GM23338 (cell line): ENCODE measurements at places on chromosomes 5 and 9. TPM values are rescaled to one million over a fixed set of nuclear protein-coding genes. Genes with fewer than 3 reads are reported as not detected.

The RMI1 gene
- 34.2 and 36.1 TPM in 2 replicates for total RNA-seq

The BTNL3 gene
- total RNA-seq = not detected in 2 replicates

- no peak for DNase-seq
Observed at GRCh38 chr9:137298401-137299202, 3.5 kb downstream of the NRARP start.

GRCh38 chr9:78033870-78034269 lies 2.3 kb upstream of the GNAQ start:
- no peak for DNase-seq

DNA sequence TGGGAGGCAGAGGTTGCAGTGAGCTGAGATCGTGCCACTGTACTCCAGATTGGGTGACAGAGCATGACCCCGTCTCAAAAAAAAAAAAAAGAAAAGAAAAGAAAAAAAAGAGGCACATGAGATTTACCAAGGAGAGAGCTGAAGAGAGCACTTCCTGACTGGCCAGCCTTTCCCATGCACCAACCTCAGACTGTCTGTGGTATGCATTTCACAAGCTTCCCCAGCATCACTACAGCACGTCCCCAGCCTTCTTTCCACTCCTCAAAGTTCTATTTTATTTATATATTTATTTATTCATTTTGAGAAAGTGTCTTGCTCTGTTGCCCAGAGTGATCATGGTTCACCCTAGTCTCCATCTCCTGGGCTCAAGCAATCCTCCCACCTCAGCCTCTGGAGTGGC lies 13.6 kb upstream of the FUBP3 start:
- no peak for DNase-seq

- no peak for DNase-seq
Observed at GRCh38 chr9:96524764-96525163, 74.8 kb downstream of the HABP4 start.

DNA sequence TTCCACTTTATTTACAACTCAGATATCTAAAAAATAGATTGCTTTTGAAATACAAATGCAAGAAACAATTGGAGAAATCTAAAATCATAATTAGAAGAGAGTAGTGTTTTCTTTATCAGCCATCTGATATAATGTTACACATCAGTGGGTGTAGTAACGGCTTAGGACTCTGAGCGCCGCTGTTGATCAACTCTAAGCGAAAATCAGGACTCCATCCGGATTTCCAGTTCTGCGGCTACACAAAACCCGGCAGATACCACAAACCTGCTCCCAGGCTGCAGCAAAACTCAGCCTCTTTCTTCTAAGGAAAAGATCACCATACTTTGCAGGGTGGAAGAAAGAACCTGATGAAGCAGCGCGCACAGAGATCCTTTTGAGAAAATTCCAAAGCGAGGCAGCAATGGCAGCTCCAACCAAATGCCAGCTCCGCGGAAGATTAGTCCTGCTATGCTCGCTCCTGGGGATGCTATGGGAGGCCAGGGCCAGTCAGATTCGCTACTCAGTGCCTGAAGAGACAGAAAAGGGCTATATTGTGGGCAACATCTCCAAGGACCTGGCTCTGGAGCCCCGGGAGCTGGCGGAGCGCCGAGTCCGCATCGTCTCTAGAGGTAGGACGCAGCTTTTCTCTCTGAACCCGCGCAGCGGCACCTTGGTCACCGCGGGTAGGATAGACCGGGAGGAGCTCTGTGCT lies at the start of gene PCDHGA9:
Gene PCDHGA9, plus strand, starts transcription at position 226 of the 691 bp plus-strand sequence. Its CDS starts 175 bp downstream, at position 401.
- peak; percentile 60 for DNase-seq

The FBXL17 gene
- total RNA-seq = 2.1 and 2.7 TPM in 2 replicates

- no peak for DNase-seq
Observed at GRCh38 chr5:53936481-53937352, 373.7 kb downstream of the ARL15 start.

- DNase-seq = no peak
Observed at GRCh38 chr5:68848091-68848490, 245.7 kb upstream of the SLC30A5 start.

GRCh38 chr5:69512740-69513260 lies 20.2 kb downstream of the OCLN start:
- no peak for DNase-seq

- DNase-seq = no peak
Observed at GRCh38 chr5:35478856-35479682, 138.6 kb upstream of the SPEF2 start.

DNA sequence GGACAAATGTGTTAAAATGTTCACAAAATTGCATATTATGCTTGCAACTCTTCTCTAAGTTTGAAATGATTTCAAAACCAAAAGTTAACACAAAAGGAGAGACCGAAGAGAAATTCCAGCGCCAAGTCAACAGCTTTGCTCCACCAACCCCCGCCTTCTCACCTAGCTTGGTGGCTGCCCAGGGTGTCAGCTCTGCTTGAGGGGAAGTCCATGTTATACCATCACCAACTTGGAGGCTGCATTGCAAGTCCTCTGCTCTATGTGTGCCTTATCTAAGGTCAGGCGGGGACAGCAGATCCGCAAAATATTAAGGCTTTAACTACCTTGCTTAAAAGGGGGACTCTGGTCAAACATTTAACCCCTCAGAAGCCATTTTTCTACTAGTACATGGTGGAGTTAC lies 14.6 kb downstream of the CCNJL start:
- DNase-seq = no peak

GRCh38 chr9:89051421-89052025 lies 60.3 kb downstream of the S1PR3 start:
- DNase-seq = peak; percentile 13

DNA sequence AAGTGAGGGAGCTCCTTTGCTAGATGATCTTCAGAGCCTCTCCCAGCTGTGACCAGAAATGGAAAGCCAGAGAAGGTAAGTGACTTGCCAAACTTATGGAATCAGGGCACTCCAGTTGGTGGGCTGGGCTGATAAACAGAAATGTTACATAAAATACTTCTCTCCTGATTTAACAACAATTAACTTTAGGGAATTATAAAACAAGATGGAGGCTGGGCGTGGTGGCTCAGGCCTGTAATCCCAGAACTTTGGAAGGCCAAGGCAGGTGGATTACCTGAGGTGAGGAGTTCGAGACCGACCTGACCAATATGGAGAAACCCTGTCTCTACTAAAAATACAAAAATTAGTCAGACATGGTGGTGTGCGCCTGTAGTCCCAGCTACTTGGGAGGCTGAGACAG lies 899 bp upstream of the MED10 start:
- DNase-seq = no peak

GRCh38 chr9:108953983-108954574 lies 19.9 kb downstream of the ABITRAM start:
- DNase-seq = peak; percentile 58

The ZNF367 gene
- 11.5 and 12.3 TPM in 2 replicates for total RNA-seq

DNA sequence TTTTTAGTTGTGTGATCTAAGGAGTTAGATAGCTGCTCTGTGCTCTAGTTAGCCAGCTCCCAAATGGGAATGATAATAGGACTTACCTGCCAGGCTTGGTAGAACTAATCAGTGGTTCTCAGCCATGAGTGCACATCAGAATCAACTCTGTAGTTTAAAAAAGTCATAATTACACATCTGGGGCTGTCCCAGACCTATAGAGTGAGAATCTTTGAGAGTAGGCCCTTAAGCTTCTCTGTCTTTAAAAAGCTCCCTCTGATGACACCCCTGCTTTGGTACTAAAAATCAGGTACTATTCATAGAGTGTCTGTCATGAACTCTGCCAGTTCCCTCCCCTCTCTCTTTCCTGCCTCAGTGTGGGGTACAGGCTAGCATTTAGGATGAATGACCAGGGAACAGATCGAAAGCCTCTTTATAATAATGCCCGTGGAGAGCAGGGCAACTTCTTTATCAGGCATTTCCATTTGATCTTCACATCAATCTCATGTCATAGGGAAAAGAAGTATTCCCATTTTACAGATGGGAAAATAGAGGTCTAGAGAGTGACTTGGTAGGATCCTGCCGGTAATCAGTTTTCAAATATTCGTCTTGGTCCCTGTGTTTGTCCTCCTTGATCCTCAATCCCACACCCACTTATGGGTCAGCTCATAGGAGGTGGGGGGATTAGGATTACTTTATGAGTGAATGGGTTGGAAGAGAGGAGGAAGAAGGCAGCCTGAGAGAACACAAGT lies 15.3 kb downstream of the PPARGC1B start:
- DNase-seq = no peak

- no peak for DNase-seq
Observed at GRCh38 chr9:109967651-109968642, 187.9 kb downstream of the PALM2AKAP2 start.

DNA sequence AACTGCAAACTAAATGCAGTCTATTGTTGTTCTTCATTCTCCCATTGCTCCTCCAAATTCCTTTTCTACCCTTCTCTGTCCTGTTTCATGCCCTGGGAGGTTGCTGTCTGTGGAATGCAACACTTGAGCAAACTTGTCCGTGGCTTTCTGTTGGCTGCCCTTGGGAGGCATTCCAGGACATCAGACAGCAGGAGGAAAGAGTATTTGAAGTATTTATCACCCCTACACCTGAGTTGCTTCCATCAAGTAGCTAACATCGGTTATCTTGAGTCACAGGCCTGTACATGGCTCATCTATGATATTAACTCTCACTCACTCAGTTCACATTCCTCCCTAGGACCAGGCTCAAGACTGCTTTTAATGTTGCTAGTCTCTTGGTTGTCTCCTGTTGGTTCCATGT lies 803.4 kb upstream of the CDH6 start:
- peak; percentile 43 for DNase-seq

The LCN9 gene
- total RNA-seq = not detected in 2 replicates

The PTGES gene
- total RNA-seq = 3.6 and 3.9 TPM in 2 replicates

DNA sequence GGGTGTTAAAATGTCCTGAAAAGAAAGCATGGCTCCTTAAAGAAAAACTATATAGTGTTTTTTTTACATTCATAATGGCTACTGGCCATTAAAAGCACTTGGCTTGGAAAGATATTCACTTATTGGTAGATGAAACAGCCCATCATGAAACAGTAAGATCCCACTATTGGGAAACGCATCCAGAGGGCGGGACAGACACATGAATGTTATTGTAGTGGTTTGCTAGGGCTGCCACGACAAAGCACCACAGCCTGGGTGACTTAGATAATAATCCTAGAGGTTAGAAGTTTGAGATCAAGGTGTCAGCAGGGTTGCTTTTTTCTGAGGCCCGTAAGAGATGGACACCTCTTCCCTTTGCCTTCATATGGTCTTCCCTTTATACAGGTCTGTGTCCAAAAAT lies 139.4 kb upstream of the ANKH start:
- no peak for DNase-seq

DNA sequence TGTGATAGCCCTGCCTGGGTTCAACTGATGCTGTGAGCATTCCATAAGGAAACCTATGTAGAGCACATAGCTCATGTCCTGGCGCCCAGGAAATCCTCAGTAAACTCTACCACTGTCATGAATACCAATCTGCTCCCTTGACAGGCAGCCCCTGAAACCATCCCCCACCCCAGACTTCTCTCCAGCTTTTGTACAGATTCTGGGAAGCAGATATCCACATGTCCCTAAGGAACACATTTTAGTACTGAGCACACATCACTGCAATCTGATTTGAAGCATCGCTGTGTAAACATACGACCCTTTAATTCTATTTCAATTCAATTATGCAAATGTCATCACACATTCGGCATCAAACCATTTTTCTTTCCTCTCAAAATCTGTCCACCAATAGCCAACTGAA lies 89.5 kb upstream of the FSTL4 start:
- no peak for DNase-seq

GRCh38 chr5:160274483-160274931 lies 37.9 kb downstream of the CCNJL start:
- DNase-seq = no peak

DNA sequence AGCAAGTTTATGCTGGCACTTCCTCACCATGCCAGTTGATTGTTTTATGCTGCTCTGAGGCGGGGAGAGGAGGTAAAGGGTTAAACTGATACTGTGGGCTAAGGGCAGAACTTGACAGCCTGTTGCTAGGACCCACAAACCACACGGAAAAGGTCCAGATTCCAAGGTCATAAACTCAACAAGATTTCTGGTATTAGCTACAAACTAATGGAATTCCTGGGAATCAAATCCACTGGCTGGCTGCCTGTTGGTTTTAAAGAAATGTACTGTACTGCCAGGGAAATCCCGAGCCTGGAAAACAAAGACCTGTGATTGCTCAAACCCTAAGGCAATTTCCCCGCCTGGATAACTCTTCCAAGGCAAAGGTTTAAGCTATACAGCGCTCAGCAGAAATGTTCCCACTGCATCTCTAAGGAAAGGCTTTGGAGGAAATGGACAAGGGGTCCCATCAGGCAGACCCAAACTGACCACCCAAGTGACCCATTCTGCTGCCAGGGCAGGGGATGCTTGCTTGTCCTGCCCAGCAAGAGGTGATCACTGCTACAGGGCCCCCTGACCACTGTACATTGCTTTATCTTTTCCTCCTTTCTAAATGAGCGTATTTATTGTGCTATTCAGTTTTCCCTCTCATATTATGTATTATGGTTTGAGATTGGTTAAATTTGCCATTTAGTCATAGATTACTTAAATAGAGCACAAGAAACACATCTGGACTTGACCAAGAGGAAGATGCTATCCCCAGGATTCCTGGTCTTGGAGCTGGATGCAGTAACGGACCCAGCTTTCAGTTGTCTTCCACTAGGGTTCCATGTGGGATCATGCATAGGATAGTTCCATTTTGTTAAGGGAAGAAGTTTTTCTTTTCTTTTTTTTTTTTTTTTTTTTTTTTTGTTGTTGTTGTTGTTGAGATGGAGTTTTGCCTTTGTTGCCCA lies 124.3 kb downstream of the SUSD1 start:
- no peak for DNase-seq

The SGCD gene
- 0.03 TPM in 1 of 2 replicates, not detected in the other for total RNA-seq

DNA sequence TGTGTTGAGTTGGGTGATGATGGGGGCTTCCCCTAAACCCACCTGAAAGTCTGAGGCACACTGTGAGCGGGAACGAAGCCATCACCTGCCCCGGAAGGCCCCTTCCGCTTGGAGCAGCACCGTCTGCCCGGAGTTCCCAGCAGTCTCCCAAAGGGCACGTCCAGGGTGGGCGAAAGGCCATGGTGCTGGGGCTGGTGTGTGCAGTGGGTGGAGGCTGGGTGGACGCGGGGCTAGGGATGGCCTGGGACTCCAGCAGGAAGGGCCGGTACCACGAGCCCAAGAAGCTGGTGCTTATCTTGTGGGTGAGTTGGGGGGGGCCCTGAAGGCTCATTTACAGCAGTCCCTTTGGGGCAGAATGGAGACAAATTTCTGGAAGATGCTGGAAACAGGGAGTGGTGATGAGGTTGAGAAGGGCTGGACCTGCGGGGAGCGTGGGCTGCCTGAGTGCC lies 4.6 kb downstream of the FLT4 start:
- no peak for DNase-seq

The SLC6A7 gene
- total RNA-seq = not detected in 2 replicates

- DNase-seq = no peak
Observed at GRCh38 chr9:93123561-93124283, 10.3 kb downstream of the NINJ1 start.

GRCh38 chr5:86175224-86175623 lies 442.5 kb upstream of the COX7C start:
- no peak for DNase-seq

- no peak for DNase-seq
Observed at GRCh38 chr5:61489574-61489973, 157.5 kb downstream of the ZSWIM6 start.

The LYSMD3 gene
- total RNA-seq = 19.1 and 19.6 TPM in 2 replicates

The MYO10 gene
- 114 and 119 TPM in 2 replicates for total RNA-seq

The RGMB gene
- total RNA-seq = 34.1 and 34.3 TPM in 2 replicates

The LHX6 gene
- 1.0 and 1.3 TPM in 2 replicates for total RNA-seq

The GABRA1 gene
- 0.16 and 0.52 TPM in 2 replicates for total RNA-seq

The RNF180 gene
- 4.2 TPM in 2 replicates for total RNA-seq

GRCh38 chr5:128432913-128433440 lies 105.1 kb downstream of the FBN2 start:
- DNase-seq = no peak

GRCh38 chr9:79236466-79236865 lies 335.3 kb upstream of the TLE4 start:
- DNase-seq = no peak
